ENCODE measurements at places on chromosomes 5 and 9.

- no peak for DNase-seq
- H3K27ac ChIP-seq: no peak overlapping the region
- no peaks in the 10 kb centered on the region for H3K4me1 ChIP-seq
- no peaks in the 10 kb centered on the region for H3K36me3 ChIP-seq
- no peak overlapping the region for H3K4me3 ChIP-seq
Observed at GRCh38 chr5:141906517-141906916, 17.2 kb upstream of the DELE1 start.

DNA sequence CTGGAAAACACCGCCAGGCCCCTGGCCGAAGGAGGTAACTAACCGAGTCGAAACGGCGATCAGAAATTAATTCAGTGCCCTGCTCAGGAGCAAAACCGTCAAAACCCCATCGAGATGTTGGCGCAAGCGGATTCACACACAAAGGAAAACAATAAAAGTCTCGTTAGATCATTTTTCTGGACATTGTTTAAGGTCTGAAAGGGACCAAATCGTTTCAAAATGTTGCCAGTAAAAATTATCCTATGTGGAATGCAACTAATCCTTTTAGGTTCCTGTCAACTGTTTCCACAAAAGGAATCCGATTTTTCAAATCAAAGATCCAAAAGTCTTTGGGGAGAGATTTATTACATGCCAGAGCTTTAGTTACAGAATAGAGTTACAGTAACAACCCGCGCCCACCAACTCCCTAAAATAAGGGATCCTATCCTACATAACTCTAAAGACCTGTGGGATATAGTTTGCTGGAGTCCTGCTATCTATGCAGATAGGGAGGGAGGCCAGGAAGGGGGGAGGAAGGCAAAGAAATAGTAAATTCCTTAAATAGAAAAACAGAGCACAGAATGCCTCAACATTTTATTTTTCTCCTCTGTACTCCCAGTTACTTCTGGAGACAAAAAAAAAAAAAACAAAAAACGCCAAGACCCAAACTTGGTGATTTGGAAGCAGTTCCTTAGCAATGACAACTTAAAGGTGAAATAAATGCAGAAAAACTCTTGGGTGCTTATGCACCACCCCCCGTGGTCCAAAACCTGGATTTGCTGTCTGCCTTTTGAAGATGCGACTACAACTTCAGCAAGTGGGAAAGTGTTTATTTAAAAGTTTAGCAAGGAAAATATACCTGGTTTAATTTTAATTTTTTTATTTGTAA, 10.6 kb downstream of the FOXD1 start:
- H3K27me3 ChIP-seq: peaks cover 83% of the 10 kb centered on the region
- H3K27ac ChIP-seq: no peak overlapping the region
- DNase-seq: no peak
- H3K4me3 ChIP-seq: no peak overlapping the region
- H3K36me3 ChIP-seq: no peaks in the 10 kb centered on the region

- H3K4me1 ChIP-seq: peaks cover 6% of the 10 kb centered on the region
- H3K4me3 ChIP-seq: no peak overlapping the region
- no peak for DNase-seq
- H3K27ac ChIP-seq: no peak overlapping the region
- no peaks in the 10 kb centered on the region for H3K27me3 ChIP-seq
Observed at GRCh38 chr5:96146675-96147074, 185.0 kb upstream of the ELL2 start.

GRCh38 chr9:84153885-84154284, 173.3 kb downstream of the RMI1 start:
- no peaks in the 10 kb centered on the region for H3K4me1 ChIP-seq
- H3K27ac ChIP-seq: no peak overlapping the region
- no peak overlapping the region for H3K4me3 ChIP-seq
- H3K36me3 ChIP-seq: no peaks in the 10 kb centered on the region
- DNase-seq: no peak

- peaks cover 1% of the 10 kb centered on the region for H3K27me3 ChIP-seq
- no peak overlapping the region for H3K4me3 ChIP-seq
- no peak for DNase-seq
- H3K4me1 ChIP-seq: peaks cover 8% of the 10 kb centered on the region
Observed at GRCh38 chr9:129472651-129473102, 148.2 kb downstream of the C9orf50 start.

- peaks cover 67% of the 10 kb centered on the region for H3K27me3 ChIP-seq
- no peak overlapping the region for H3K27ac ChIP-seq
- DNase-seq: no peak
- H3K4me3 ChIP-seq: peak overlapping the region; percentile 72
- peaks cover 18% of the 10 kb centered on the region for H3K4me1 ChIP-seq
Observed at GRCh38 chr9:14312719-14313377, 1.1 kb downstream of the NFIB start.

- no peak for DNase-seq
- no peak overlapping the region for H3K4me3 ChIP-seq
- no peak overlapping the region for H3K27ac ChIP-seq
- H3K27me3 ChIP-seq: peaks cover 3% of the 10 kb centered on the region
- H3K4me1 ChIP-seq: peaks cover 3% of the 10 kb centered on the region
Observed at GRCh38 chr9:134413112-134413715, 87.0 kb downstream of the RXRA start.

DNA sequence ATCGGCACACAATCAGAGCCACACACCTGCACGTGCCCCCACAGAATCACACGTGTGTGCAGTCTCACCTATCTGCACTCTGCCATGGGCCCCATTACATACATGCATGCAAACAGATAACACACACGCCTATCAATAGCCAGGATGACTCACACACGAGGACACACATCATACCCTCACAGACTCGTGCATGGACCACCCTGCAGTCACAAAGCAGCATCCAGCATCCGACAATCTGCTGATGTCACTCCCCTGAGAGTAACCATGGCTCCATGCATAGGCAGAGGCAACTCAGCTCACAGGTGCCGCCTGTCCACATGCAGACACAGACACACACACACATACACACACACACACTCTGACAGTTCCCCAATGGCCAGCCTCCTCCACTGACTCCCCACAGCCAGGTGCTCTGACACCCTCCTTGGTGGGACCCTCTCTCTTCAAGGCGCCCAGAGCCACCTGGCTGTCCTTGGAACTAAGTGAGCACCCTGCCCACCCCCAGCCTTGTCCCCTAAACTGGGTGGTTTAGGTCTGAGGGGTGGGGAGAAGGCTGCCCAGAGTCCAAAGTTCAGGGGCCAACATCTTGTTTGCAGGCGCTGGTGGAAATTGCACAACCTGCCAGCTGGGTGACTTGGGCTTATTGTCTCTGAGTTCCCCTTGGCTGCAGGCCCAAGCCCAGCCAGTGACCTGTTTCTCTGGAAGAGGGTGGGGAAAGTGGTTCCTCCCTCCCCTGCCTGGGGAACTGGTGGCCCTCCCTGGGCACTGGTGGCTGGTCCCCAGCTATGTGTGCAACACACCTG, 34.6 kb upstream of the NEK6 start:
- H3K4me1 ChIP-seq: peaks cover 31% of the 10 kb centered on the region
- peaks cover 3% of the 10 kb centered on the region for H3K27me3 ChIP-seq
- no peak overlapping the region for H3K27ac ChIP-seq
- DNase-seq: no peak
- H3K36me3 ChIP-seq: no peaks in the 10 kb centered on the region

DNA sequence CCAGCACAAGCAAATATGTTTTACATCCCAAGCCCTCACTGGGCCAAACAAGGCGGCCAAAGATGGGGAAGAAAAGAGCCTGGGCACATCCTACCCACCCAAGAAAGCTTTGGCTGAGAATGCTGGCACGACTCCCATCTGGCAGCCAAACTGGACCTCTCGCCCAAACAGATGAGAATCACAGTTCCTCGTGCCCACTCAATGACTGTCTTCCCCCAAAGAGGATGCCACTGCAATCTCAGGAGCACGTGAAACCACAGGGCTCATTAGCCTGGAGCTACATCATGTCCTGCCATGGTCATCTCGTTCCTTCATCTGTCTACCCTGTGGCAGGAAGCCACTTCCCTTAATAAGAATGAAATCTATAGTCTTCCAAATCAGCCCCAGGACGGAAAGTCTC, 536.8 kb downstream of the BNC2 start:
- DNase-seq: no peak
- H3K27me3 ChIP-seq: no peaks in the 10 kb centered on the region
- H3K36me3 ChIP-seq: no peaks in the 10 kb centered on the region

DNA sequence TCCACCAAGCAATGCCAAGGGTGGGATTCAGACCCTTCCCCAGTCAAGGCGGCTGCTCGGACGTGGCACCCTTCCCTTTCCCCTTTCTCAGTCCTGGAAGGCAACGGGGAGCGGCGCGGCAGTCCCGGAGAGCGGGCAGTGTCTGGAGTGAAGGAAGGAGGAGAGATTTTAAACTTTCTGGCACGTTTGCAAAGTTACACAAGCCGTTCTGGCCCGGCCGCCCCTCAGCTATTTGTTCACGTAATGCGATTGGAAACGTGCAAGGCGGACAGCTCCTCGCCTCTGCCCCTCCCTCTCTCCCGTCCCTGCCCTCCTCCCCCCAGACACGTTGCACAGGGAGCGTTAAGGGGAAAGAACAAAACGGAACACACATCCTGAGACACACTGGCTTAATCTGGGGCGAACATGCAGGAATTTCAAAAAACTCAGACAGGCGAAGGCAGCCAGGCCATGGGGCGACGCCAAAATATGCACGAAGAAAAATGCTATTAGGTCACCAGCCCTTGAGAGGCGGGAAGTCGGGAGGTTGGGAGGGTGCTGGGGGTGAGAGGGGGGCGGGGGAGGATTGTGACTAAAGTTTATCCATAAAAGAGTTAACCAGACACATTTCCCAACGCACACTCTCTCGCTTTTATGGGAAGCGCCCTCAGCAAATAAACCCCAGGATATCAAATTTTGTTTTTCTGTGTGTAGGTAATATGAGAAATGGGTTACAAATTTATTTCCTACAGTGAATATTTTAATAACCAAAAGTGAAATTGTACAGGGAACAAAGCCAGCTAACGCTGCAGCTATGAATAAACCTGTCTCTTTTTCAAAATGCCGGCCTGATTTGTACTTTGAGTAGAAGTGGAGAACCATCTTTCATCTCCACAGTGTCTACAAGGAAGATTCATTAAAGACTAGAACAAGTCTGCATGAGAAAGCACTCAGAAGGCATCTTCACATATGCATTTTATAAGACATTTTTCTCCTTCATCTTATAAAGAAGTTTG, at the start of gene LOX:
Gene LOX (minus strand): TSS at position 144 of the 995 bp plus-strand sequence. CDS start 274 bp downstream, outside the sequence.
- no peak within 1 kb of the TSS for H3K27ac ChIP-seq
- H3K27me3 ChIP-seq: peaks cover 62% of the 10 kb centered on the region
- H3K36me3 ChIP-seq: no peaks in the 10 kb centered on the region
- H3K4me1 ChIP-seq: peaks cover 9% of the 10 kb centered on the region

DNA sequence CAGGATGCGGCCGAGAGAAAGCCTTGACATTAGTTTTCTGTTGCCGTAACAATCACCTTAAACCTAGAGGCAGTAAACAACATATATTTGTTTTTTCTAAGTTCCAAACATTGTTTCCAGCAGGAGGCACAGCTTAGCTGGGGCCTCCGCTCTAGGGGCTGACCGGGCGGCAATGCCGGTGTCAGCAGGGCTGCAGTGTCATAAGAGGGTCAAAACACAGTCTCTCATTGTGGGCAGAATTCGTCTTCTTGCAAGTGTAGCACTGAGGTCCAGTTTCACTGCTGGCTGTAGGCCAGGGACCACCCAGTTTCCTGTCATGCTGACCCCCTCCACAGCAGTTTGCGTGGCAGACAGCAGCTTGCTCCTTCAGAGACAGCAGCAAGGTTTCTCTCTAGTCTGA, 186.2 kb downstream of the PJA2 start:
- H3K4me3 ChIP-seq: no peak overlapping the region
- no peaks in the 10 kb centered on the region for H3K27me3 ChIP-seq
- H3K36me3 ChIP-seq: no peaks in the 10 kb centered on the region
- DNase-seq: no peak

GRCh38 chr9:110050925-110051355, 157.0 kb downstream of the C9orf152 start:
- no peaks in the 10 kb centered on the region for H3K27me3 ChIP-seq
- H3K4me1 ChIP-seq: peaks cover 50% of the 10 kb centered on the region
- DNase-seq: peak; percentile 30
- H3K36me3 ChIP-seq: peaks cover 37% of the 10 kb centered on the region

DNA sequence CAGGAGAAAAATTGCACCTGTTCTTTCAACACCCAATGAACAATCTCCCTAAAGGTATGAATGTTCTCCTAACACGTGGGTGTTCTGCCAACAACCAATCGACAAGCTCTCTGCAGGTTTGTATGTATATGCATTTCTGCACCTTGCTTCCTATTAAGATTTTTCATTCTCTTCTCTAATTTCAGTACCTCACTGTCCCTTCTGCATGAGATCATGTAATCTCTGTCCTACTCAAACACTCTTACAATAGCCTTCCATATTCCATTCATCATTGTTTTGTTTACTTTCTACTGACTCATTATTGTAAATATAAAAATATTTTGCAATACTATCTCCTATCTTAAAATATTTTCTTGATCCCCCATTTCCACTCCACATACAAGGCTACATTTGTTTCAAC, 382.0 kb downstream of the CDH12 start:
- no peak for DNase-seq
- H3K27ac ChIP-seq: no peak overlapping the region
- H3K36me3 ChIP-seq: no peaks in the 10 kb centered on the region
- no peak overlapping the region for H3K4me3 ChIP-seq
- no peaks in the 10 kb centered on the region for H3K4me1 ChIP-seq
- H3K27me3 ChIP-seq: no peaks in the 10 kb centered on the region

DNA sequence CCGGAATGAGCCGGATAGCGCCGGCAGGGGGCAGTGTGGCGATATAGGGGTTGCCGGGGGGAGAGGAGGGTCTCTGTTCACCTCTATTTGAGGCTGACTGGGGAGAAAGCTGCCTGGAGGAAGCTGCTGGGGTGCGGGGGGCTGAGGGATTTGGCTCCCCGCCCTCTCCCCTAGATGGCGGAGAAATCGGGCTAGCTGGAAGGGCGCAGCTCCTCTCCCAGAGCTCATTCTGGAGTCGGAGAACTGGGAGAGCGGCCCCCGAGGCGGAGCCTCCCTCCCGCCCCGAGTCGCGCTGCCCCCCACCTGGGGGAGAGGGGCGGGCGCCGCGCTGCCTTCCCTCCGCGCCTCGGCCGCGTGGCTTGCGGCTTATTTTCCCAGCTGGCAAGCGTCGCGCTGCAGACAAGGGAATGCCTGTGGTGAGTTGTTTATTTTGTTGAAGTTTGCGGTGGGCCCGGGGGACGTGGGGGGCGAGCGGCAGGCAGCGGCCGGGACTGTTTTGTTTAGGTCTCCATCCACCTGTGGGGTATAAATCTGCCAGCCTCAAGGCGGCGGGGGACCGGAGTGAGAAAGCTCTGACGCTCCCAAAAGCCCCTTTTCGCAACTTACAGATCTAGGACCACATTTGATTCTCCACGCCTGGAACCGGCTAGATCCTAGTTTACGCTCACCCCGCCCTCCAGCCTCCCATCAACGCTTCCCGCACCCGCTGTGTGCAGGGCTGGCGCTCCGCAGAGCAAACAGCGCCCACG, 4.1 kb upstream of the RGMB start:
- peaks cover 64% of the 10 kb centered on the region for H3K27me3 ChIP-seq
- H3K4me1 ChIP-seq: peaks cover 39% of the 10 kb centered on the region
- no peak for DNase-seq
- H3K4me3 ChIP-seq: peak overlapping the region; percentile 90

- H3K36me3 ChIP-seq: no peaks in the 10 kb centered on the region
- no peak overlapping the region for H3K4me3 ChIP-seq
- H3K27ac ChIP-seq: no peak overlapping the region
- H3K27me3 ChIP-seq: no peaks in the 10 kb centered on the region
- H3K4me1 ChIP-seq: no peaks in the 10 kb centered on the region
Observed at GRCh38 chr9:79111653-79112052, 460.1 kb upstream of the TLE4 start.

- no peak overlapping the region for H3K27ac ChIP-seq
- H3K4me3 ChIP-seq: no peak overlapping the region
- no peaks in the 10 kb centered on the region for H3K4me1 ChIP-seq
- DNase-seq: no peak
- peaks cover 7% of the 10 kb centered on the region for H3K27me3 ChIP-seq
Observed at GRCh38 chr5:112563169-112563826, 144.2 kb upstream of the EPB41L4A start.

Data from activated T-helper 2 cell treated with anti-CD3 and anti-CD28 coated beads, Interferon-gamma antibody, Interleukin-2, Interleukin-4, amounts not matched to agents 10 μg/mL and 5 μg/mL and 100 μg/mL, durations not matched to agents 14 hours and 24 hours and 36 hours (primary cell).